Natural killer cell (primary cell): ENCODE measurements at places on chromosomes 16 and 17.

DNA sequence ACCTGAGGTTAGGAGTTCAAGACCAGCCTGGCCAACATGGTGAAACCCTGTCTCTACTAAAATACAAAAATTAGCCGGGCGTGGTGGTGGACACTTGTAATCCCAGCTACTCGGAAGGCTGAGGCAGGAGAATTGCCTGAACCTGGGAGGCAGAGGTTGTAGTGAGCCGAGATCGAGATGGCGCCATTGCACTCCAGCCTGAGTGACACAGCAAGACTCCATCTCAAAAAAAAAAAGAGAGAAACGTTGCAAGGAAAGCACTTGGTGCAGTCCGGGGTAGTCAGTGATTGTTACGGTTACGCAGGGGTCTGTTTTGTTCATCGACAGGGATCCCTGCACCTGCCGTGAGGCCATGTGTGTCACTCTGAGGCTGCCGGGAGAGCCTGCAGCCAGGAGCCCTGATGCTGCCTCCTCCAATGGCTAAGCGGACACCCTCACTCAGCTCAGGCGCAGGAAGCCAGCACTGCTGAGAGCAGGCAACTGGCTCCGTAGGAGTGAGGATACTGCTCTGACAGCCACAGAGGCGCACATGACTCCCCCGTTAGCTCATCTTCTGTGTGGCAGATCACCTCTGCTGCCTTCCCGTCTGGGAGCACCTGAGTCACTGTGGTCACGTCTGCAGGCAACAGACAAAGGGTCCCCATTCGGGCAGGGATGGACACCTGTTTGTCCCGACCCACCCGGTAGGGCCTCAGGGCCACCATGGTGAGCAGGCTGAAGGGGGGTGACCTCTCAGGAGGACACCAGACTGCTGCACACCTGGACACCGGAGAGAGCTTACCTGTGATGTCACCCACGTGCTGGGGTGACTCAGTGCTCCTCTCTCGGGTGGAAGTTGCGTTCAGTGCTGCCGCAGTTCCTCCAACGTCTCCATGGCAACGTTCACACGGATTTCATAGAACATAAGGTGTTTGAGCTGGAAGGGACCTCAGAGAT, 5.2 kb upstream of the RAB26 start:
- DNase-seq, result no peak

GRCh38 chr17:73983621-73984400, 219.7 kb upstream of the RPL38 start:
- DNase-seq, result no peak

DNA sequence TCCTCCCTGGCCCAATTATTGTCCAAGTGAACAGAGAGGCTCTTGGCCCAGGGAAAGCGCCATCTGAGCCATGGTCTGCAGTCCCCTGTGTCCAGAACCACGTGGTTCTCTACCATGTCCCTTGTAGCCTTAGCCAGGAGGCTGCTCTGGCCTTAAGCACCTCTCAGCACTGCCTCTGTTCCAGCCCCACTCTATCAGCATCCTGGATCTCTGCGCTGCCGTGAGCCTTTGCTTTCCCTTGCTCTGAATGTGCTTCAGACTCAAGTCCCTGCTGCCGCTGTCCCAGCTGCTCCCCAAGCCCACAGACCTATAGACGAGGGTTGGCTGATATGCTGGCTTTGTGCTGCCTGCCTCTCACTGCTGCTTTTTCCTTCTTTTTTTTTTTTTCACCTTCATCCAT, 33.9 kb downstream of the CYB561 start:
- DNase-seq, result no peak

- DNase-seq, result no peak
Observed at GRCh38 chr16:82810077-82810476, 183.3 kb downstream of the CDH13 start.

DNA sequence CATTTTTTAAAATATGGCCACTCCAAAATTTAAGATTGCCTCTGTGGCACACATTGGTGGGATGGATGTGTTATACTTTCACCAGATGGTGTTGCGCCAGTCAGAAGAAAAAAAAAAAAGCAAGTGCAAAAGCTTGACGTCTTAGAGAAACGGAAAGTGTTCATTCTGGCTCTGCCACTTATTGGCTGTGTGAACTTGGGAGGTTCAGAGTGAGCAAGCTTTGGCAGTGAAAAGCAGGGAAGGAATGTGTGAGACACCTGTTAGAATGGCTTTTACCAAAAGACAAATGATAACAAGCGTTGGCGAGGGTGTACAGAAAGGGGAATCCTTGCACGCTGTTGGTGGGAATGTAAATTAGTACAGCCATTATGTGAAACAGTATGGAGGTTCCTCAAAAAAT, 298.0 kb downstream of the TMEM114 start:
- no peak for DNase-seq

- DNase-seq, result no peak
Observed at GRCh38 chr16:11152677-11153331, 103.2 kb downstream of the SOCS1 start.

DNA sequence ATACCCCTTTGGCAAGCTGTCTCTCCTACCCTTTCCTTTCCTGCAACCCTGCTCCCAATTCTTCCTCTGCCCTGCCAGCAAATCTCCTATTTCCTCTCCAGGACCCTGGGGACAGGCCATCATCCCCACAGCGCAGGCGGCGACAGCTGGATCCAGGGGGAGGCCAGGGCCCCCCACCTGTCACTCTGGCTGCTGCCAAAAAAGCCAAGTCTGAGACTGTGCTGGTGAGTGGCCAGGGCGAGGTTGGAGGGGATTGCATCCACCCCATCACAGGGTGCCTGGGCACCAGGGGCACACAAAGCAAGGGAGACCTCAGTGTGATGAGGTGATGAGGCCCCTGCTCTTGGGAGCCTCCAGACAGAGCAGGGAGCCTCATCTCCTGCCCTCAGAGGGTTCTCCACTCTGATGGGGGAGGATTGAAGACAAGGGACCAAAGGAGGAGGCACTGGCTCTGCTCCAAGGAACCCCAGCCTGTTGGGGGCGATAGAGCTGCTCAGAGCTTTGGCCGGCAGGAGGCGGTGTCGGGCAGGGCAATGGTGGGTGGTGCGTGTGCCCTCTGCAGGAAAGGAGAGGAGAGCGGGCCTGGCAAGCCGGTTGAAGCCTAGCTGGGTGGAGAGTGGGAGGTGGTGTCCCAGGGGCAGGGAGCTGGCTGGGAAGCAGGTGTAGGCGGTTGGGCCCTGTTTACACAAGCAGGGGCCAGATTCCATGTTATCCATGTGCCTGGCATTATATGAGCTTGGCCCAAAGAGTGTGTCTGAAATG, 15.6 kb upstream of the PDK2 start:
- DNase-seq, result no peak

GRCh38 chr17:17729620-17730249, 48.5 kb downstream of the RAI1 start:
- no peak for DNase-seq
